Cortex of kidney (tissue), 1 donor: ENCODE measurements at places on chromosomes 7 and 10.

- DNase-seq, result no peak
These were observed 332.0 kb downstream of the RPS24 start for GRCh38 chr10:78365694-78366093.

DNA sequence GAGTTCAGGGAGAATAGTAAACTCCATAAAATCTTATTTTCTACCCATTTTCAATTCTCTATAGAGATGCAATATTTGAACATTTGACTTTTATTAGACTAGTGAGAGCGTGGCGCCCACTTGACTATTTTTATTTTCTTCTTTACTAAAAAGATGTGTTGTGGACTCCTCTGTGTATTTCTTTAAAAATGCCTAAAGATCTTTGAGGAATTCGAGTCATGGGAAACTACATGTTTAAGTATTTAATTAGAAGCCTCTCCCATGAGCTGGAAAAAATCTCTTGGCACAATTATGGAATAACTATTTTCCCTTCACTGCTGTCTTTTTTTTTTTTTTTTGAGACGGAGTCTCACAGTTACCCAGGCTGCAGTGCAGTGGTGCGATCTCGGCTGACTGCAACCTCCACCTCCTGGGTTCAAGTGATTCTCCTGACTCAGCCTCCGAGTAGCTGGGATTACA lies 124.2 kb downstream of the ARHGAP12 start:
- DNase-seq, result no peak

- DNase-seq, result no peak
These were observed 94.6 kb upstream of the MACROH2A2 start for GRCh38 chr10:69957886-69958555.

DNA sequence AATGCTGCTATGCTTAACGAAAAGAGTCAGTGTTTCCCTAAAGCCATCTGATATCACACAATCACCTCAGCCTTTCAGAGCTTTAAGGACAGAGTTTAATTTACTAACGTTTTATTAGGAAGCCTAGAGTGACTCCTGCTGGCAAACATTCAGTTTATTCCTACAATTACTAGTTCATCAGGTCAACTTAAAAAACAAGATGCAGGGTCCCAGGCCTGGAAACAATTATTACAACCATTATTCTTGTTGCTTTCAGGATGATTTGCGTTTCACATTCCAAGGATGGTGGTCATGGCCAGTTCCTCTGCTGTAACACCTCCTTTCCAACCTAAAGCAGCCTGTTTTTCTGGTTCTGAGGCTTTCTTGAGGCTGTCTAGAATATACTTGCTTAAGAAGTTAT lies 1.5 kb upstream of the FAM53B start:
- DNase-seq, result no peak

DNA sequence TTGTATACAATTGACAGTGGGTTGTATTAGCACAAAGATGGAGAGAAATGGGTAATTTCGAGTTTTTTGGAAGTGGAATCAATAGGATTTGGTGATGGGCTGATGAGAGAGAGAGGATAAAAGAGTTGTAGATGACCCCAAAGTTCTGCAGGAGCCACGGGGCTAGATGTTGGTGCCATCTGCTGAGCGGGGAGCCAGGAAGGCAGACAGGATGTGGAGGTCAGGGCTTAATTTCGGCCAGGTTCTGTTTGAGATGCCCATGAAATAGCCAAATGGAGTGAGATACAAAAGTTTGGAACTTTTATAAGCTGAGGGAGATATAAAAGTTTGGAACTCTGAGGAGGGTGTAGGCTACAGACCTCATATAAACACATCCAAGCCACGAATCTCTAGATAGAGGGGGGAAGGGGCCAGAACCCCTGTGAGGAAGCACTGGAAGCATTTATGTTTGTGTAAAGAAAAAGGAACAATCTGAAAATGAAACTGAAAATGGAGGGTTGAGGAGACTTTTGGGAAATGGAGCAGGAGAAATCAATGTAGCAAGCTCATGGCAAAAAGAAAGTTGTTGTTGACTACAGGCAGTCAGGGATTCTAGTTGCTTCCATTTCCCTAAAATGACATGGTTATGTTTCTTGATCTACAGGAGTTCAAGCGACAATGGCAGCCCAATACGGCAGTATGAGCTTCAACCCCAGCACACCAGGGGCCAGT lies 2.2 kb downstream of the GIMAP4 start:
- no peak for DNase-seq
